ENCODE measurements at places on chromosomes 2 and 18.

GRCh38 chr2:145090841-145091761 lies 571.2 kb upstream of the ZEB2 start:
- no peak for DNase-seq

DNA sequence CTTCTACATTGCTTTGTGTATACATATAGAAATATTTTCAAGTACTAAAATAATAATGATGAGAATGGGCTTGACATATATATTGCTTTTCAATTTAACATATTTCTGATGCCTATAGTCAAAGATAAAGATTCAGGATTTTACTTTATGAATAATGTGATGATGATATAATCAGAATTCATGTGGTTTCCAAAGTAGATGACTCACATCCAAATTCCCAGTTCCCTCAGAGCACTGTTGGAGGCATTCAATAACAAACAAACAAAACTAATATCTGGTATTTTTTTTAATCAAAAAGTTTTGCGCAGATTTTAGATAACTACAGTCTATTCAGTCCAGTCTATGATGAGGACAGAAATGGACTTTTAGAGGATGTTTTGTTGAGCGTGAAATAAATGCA lies 2094.5 kb upstream of the CELF4 start:
- DNase-seq: no peak

- DNase-seq: no peak
These were observed 132.8 kb upstream of the TTC39C start for GRCh38 chr18:23881778-23882177.

GRCh38 chr2:16262526-16263178 lies 322.3 kb downstream of the MYCN start:
- no peak for DNase-seq

GRCh38 chr18:8548186-8548585 lies 61.1 kb upstream of the RAB12 start:
- no peak for DNase-seq

DNA sequence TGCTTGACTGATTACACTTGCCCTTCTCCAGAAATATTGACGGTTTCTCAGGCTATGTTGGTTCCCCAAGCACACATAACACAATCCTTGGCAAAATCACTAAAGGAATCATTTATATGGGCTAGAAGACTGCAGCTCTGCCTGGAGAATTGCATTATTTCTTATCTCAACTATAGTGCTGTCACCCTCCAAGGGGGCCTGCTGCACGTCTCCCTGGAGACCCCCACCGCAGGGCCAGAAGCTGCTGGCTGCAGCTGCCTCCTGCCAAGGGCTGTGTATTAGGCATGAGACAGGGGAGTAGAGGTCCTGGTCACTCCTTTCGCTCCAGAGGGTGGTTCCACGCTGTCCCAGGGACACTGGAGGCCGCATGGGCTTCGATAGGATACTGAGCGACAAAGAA lies 76.6 kb downstream of the LRRC30 start:
- no peak for DNase-seq

DNA sequence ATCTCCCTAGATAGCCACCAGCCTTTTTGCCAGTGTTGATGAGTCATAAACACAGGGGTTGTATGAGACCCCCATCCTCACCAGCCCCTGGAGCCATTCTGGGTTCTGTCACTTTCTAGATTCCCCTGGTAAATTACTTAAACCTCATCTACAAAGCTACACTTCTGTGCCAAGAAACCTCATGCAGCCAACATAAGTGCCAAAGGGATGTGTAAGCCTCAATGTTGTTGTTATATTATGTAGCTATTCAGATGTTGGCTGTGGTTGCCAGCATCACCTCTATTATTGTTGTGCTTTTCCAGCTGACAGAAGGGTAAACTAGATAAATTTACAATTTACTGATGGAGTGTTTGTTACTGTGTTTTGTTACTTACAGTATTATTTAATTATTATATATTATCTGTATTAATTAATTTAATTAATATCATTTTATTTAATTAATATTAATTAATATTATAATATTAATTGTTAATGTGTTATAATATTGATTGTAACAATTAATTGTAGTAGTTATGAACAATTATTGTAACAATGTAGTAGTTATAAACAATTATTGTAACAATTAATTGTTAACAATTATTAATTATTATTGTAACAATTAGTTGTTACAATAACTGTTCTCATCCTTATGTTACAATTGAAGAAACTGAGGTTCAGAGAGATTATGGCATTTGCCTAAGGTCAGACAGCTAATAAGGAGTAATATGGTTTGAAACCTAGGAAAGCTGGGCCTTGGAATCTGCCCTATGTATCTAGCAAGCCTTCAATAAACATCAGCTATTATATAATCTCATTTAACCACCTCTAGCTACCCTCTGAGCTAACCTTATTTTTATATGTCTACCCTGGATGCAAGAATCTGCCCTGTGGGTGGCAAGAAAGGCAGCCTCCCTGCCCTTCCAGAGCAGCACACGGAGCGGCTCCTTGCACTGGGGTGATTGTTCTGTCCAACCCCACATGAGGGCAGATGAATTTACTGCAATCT lies 36.1 kb downstream of the PSTPIP2 start:
- no peak for DNase-seq

All from activated CD4-positive, alpha-beta T cell treated with anti-CD3 and anti-CD28 coated beads for 4 hours (primary cell).